ENCODE measurements at places on chromosomes 7 and 10.
A peak's percentile ranks its signal among the peaks of the same experiment; 100 is the strongest.

DNA sequence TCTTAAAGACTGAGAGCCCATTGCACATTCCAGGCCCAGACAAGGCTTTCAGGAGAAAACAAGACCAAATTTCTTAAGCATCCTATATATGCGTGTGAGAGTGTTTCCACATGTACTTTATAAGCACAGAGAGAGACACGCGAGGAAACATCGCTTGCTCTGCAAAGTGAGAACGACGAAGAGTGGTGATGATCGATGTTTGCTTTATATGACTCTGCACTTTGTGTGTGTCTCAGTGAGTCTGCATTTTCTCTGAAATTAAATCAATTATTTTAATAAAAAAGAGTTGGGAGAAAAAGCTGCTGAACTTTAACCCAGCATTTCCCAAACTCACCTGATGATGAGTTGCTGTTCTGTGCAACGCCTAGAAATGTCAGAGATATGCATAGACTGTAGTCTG is 61.7 kb upstream of the ZMIZ1 start:
- no peak for DNase-seq

DNA sequence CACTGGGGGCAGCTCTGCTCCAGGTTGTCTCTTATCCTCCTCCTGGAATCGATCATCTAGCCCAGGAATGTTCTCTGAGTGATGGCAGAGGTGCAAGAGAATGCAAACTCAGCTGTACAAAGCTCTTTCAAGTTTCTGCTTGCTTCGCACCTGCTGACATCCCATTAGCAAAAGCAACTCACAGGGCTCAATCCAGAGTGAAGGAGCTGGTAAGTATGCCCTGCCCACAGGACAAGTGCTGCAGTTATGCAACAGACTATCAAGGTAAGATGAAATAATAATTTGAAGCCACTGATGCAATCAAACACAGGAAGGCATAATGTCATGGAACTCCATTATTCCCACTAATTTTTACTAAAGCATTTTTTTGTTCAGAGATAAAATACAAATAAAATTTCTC is 122.2 kb downstream of the GRM3 start:
- no peak for DNase-seq

GRCh38 chr10:126268013-126268920 is 120.0 kb downstream of the ADAM12 start:
- no peak for DNase-seq

- DNase-seq = no peak
These were observed 30.7 kb downstream of the PLCE1 start for GRCh38 chr10:94024407-94024806.

GRCh38 chr7:112484671-112485167 is 3.9 kb downstream of the LSMEM1 start:
- DNase-seq = no peak

- DNase-seq = no peak
These were observed 11.2 kb downstream of the ANKMY2 start for GRCh38 chr7:16634271-16634738.

- DNase-seq = no peak
These were observed 157.2 kb downstream of the WNT2 start for GRCh38 chr7:117165656-117166055.

GRCh38 chr10:58152673-58153263 is 114.9 kb downstream of the IPMK start:
- DNase-seq = peak; percentile 5

GRCh38 chr10:106980495-106981451 is 183.7 kb downstream of the SORCS1 start:
- DNase-seq = no peak

DNA sequence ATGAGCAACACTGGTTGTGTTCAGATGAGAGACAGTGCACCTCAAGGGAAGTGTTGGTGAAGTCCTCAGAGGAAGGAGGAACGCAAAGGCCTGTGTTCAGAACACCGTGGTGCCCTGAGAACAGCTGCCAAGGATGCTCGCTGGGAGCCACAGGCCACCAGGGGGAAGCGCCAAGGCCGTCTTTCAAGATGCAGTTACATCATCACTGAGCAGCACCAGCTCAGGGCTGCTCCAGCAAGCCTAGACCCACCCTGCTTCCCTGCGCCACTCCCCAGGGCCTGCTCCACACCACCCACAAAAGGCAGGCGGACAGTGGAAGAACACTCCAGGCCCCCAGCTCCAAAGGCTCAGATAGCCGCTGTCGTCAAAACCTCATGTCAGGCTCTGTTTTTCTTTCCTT is 378.8 kb downstream of the DPP6 start:
- no peak for DNase-seq

- no peak for DNase-seq
These were observed 25.6 kb upstream of the PIK3CG start for GRCh38 chr7:106839511-106839910.

GRCh38 chr7:27846388-27846787 is 106.4 kb downstream of the TAX1BP1 start:
- DNase-seq = no peak

- no peak for DNase-seq
These were observed 69.9 kb downstream of the HYCC1 start for GRCh38 chr7:22944022-22944421.

DNA sequence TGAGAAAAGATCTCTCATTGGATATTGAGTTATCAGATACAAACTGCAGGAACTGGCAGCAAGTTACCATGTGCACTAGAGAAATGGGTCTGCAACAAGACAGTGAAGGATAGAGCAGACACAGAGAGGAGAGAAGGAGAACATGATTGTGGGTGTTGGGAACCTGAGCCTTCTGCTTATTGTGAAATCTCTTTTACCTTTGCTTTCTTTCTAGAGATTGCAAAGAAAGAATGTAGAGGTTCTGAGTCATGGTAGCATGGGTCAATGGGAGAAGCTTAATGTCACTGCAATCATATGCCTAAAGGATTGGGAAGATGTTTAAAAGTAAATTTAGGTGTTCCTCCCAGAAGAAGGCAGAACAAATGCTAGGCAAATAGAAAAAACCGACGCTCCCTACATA is 821.4 kb downstream of the CCSER2 start:
- no peak for DNase-seq

GRCh38 chr10:22228167-22228938 is 10.5 kb upstream of the EBLN1 start:
- no peak for DNase-seq

DNA sequence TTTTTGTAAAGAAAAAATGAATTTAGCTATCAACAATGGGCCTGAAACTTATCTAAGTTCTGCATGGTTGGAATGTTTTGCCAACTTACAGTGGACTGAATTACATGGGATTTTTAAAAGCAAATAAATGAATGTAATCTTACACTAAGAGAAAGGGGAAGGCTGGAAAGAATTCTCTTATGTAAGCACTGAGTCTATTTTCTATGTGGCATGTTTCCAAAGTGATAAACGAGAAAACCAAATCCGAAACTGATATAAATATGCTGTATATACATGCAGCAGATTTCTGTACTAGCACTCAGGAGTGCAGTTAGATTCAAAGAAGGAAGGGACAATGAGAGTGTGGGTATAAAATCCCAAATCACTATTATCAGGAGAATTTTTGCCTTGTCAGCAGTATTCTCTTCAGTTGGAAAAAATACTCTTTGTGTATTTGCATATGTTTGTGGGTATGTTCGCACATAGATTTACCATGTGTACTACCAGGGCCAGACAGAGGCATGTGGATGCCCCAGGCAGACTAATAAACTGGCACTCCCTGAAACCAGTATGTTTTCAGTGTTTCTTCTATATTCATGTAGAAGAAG is 334.3 kb upstream of the SEMA3D start:
- DNase-seq = no peak

DNA sequence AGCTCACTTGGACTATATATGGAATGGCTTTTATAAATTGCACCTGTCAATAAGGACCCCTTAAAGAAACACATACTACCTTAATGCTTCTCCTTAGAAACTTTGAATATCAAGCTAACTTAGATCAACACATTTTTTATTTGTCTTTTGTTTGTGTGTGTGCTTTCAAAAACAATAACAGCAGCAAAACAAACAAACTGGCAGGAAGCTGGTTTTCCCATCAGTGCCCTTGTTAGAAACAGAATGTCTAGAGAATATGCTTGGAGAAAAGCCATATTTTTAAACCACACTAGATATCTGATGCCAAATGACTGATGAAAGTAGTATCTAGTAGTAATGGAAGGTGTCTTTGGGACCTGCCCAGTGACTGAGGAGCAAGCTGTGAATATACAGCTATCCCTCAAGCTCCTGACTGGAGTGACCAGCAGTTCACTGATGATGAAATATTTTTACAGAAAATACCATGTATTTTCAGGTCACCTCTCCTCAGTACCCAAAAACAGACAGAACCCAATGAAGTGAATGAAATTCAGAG is 1.0 kb downstream of the PDE1C start:
- DNase-seq = no peak

DNA sequence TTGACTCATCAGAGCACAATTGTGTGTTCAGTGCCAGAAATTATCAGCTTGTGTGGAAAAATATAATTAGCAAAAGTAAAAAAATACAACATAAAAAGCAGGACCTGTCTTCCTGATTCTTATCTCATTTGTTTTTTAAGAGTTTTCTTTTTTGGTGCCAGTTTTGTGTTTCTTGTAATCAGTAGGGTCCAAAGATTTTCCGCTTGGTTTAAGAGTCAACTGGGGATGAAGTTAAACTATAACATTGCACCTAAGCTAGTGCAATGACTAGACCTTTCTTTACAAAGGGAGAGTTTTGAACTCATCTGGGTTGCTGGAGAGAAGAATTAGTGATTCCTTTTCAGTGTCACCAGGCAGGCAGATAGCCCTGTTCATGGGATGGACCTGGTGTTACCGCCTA is 113.4 kb downstream of the PLPP4 start:
- DNase-seq = no peak

DNA sequence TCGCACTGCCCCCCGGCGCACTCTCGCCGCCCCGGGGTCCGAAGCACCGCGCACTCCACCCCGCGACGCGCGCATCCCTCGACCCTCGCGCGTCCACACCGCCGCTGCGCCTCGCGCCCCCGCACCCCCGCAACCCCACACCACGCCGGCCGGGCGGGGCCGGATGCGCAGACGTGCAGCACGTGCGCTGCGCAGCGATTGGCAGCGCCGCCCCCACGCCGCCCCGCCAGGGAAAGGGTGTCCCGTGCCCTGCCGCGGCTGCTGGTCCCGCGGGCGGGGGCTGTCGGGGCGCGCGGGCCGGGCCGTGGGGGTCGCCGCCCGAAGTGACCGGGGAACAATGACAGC is 53.7 kb upstream of the KDM7A start:
- peak; percentile 64 for DNase-seq

DNA sequence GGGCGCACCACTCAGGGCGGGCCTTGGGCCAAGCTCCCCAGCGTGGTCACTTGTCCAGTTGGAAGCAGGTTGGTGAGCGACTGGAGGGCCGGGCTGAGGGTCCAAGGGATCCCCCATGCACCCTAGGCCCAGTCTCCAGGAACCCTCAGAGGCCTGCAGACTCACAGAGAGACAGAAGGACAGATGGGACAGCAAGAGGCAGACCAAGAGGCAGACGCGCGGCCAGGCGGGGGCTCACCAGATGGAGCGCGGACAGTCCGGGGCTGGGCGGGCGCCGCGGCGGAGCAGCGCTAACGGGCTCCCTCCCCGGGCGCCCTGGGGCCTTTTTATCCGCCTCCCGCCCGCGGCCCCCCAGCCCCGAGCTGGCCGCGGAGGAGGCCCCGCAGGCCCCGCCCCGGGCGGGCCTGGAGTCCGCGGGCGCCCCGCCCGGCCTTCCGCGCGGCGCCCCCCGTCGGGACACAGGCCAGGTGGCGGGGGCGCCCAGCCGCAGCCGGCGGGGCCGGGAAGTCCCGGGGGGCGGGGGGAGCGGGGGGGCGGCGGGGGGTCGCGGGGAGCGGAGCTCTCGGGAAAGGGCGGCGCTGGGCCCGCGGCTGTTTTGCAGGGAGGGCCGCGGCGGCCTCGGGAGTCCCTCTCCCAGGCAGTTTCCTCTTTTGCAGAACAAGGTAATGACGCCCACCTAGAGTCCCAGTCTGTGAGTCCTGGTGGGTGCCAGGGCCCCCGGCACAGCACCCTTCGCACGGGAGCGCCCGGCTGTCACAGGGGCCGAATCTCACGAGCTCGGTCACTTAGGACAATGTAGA is at the start of gene LOXL4:
LOXL4 (minus strand) TSS at position 301 of the 800 bp plus-strand sequence. CDS start 5,175 bp downstream, outside the sequence.
- DNase-seq = no peak

DNA sequence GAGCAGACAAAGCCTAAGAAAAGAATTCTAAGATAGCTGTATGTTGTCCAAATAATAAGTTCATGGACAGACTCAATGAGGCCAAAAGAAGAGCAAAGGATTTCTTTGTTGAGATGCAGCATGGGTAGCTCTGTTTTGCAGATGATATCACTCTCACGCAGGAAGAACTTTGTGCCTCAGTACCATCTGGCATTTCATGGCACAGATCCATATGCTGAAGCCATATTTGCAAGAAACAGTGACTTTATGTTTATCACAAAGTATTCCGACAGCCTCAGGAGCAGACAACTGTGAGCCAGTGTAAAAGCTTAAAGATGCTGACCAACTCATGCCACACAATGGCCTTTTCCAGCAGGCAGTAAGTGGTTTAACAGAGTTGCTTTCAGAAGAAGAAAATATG is 45.5 kb upstream of the RNF148 start:
- no peak for DNase-seq

- DNase-seq = no peak
These were observed 22.6 kb upstream of the INPP5A start for GRCh38 chr10:132514821-132515520.

- DNase-seq = peak; percentile 52
These were observed 55.0 kb downstream of the PODXL start for GRCh38 chr7:131501422-131501821.

GRCh38 chr10:120400601-120401000 is 56.4 kb upstream of the PLPP4 start:
- DNase-seq = no peak

- DNase-seq = no peak
These were observed 63.6 kb downstream of the TCERG1L start for GRCh38 chr10:131247873-131248272.

- no peak for DNase-seq
These were observed 106.6 kb downstream of the TPK1 start for GRCh38 chr7:144729226-144729625.

DNA sequence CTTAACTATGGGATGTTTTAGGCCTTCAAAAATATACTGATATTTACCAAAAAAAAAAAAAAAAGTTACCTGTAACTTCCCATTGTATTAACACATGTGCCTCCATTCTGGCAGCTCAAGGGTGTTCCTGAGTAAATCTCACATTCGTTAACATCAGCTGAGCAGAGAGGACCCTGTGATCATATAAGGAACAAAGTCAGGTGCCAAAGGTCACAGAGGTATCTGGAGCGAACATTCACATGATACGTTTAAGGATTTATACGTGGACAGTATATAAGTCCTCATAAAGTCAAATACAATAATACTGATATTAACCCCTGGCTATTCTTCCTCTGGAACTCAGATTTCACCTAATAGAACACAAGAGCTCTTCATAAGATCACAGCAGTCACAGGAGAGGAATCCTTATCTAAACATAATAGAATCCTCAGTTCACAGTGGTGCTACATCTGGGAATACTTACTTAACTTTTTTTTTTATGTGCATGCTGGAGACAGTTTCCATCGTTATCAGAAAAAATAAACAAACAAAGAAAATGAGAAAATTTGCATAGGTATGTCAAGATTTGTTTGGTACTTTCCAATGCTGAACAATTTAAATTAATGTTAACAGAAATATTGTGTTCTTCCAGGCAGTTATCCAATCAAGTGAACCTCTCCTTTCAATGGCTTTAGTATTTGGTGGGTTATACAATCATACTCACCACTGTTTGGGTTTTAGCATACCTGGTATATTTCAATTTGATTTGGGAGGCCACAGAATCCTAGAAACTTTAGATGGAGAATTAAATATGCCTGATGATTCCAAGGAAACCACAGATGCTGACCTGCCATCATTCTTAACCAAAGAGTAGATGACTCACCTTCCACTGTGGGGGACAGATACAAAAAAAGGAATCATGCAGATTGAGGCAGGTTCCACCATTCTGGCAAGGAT is 6.6 kb downstream of the CUBN start:
- no peak for DNase-seq
